ENCODE measurements at places on chromosomes 11 and 22. TPM values are rescaled to one million over a fixed set of nuclear protein-coding genes. Genes with fewer than 3 reads are reported as not detected.

The GGTLC3 gene
- not detected for total RNA-seq

The LINC01488 gene
- total RNA-seq: not detected

The TSPAN18 gene
- total RNA-seq: 0.88 TPM

The ART1 gene
- not detected for total RNA-seq

The ARHGAP20 gene
- 1.4 TPM for total RNA-seq

The GLYATL1 gene
- total RNA-seq: 0.26 TPM

Measured in epithelial cell of alveolus of lung (primary cell).